Activated CD4-positive, alpha-beta T cell treated with anti-CD3 and anti-CD28 coated beads, Interleukin-10, Interleukin-2, amounts not matched to agents 100 ng/mL and 50 ng/mL, durations not matched to agents 16 hours and 8 hours (primary cell): ENCODE measurements at places on chromosomes 4 and X.

DNA sequence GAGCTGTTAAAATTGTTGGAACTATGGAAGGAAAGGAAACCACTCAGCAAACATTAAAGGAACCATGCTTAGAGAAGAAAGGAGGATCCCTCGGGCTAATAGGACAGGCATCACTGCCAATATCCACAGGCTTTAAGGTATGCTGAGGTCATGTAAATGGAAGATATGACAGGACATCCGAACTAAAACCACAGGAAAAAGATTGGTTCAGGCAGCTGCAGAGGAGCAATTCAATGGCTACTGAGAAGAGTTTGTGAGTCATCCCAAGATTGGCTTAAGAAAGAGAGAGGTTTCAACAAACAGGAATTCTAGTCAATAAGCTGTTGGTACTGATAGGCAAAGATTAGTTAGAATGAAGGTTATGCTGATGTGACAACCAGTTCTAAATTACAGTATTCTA is 106.4 kb upstream of the FAM241A start:
- DNase-seq, result no peak

DNA sequence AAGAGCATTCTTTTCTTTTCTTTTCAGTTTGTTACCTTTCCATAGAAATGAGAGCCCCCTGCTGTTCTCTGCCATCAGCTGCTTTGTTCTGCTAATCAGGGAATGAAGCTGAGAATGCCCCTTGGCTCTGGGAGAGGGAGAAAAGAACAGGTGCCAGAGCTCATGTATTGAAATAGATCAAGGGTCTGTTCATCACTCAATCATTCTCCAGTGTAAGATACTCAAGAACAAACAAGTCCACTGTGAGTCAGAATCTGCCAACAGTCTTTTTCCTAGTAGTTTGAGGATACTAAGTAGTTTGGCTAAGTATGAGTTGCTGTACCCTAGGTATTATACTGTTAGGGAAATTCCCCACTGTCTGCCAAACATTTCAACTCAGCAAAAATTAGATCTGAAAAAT is 144.3 kb downstream of the RTL3 start:
- DNase-seq, result peak; percentile 66

DNA sequence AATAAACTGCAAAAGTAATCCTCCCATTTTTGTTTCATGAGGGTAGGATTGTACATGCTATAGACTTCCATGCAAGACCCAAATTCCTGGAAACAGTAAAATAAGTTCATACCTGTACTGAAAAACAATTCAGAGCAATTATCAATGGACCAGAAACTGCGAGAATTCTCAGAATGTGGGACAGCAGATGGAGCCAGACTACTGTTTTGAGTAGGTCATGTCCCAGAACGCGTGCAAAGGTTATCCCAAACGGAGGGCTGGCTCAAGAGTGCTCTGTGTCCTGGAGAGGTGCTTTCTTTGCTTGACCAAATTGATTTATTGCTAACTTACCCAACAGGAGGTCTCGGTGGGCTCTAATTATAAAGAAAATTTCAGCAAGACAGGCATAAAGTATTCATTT is 1.7 kb upstream of the MAGEH1 start:
- DNase-seq, result no peak

DNA sequence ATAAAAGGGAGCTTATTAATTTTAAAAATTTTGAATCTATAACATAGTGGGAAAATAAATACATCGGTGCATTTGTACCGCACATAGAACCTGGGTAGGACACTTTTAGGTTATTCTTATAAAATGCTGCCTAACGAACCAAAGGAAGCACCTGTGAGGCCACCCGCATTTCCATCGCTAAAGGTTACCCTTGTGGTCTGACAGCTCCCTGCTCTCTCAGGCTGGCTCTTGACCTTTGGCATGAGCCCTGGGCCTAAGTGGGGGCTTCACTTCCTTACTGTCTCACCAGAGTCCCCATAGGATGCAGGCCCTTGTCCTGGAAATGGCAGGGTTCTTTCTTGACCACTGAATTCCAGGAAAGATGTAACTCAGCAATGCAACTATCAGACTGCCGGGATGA is 46.0 kb downstream of the HADH start:
- no peak for DNase-seq

DNA sequence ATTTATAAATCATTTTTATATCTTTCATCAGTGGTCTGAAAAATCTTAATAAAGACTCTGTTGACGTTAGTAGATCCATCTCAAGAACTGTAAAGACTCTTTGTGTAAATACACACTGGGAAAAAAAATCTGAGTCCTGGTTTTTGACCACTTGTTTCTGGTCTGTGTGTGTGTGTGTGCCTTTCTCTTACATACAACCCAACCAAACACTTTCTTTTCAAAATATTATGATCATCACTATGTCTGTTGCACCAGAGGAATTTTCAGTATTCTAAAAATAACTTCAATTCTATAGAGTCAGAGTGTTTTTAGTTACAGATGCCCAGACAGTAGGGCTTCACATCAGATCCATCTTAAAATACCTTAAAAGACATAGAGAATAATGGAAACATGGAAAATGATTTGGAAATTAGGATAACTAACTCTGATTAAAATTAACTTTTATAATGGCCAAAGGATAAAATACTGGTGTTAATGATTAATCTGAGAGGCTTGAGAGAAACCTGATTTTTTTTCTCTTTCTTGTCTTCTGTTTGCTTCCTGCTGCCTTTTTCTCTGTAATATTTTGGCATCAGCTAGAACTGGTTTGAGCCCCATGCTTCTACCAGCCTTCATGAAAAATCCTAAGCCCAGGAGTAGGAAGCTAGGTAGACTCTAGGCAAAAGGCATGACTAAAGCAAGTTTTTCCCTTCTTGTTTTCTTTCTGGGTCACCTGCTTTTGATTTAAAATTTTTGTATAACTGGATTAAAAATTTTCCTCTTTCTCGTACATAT is 99.7 kb downstream of the ATXN3L start:
- DNase-seq, result no peak

DNA sequence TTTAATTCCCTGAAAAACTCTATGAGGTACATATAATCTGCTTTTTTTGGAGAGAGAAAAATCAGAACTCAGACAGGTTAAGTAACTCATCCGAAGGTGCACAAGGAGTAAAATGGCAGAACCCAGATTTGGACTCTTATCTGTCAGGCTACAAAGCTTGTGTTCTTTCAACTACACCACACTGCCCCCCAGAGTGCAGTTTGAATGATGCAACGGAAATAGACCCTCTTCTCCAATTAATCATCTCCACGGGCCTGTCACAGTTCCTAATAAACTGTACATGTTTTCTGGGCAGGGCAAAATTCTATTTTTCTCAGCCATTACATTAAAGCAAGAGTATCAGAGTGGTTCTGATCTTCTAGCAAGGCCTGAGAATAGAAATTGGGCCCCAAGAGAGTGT is 35.3 kb upstream of the DCX start:
- DNase-seq, result peak; percentile 38

- DNase-seq, result peak; percentile 56
Measured at GRCh38 chrX:118847676-118848075, 24.1 kb downstream of the ZCCHC12 start.

- DNase-seq, result peak; percentile 6
Measured at GRCh38 chr4:56683455-56683854, 2.4 kb upstream of the HOPX start.

- no peak for DNase-seq
Measured at GRCh38 chrX:134368126-134368525, 91.8 kb upstream of the HPRT1 start.

DNA sequence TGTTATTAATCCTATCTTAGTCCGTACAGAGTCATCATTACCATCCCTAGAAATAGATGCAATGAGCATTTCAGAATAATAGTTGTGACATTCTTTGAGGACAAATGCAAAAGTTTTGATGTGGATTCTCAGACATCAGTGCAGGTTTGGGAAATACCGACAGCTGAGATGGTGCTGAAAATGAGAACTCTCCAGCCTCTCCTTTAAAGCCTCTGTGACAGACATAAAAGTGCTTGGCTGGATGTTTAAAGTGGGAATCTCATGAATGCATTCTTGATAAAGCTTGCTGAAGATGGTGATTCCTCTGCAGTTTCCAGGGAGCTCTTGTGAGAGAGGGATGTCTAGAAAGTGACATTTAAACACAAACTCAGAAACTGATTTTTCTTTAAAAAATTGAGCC is 35.0 kb upstream of the SLC7A11 start:
- DNase-seq, result no peak

GRCh38 chr4:143406523-143406922 is 69.8 kb downstream of the GAB1 start:
- no peak for DNase-seq

DNA sequence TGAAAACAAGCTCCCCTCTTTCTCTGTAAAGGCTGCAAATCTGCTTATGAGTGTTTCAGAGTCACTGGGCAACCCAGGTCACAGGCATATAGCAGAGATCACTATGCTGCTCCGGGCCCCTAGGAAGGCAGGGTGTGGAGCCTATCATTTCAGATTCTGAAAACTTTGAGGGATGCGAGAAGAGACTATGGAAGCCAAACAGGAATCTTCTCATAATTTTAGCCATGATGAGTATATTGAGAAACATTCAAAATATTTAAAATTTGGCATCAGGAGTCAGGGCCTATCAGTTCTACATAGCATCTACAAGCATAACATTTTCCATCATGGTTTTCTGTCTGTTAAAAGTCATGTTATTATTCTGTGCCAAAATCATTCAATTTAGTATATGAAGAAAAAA is 61.7 kb upstream of the ATXN3L start:
- no peak for DNase-seq

DNA sequence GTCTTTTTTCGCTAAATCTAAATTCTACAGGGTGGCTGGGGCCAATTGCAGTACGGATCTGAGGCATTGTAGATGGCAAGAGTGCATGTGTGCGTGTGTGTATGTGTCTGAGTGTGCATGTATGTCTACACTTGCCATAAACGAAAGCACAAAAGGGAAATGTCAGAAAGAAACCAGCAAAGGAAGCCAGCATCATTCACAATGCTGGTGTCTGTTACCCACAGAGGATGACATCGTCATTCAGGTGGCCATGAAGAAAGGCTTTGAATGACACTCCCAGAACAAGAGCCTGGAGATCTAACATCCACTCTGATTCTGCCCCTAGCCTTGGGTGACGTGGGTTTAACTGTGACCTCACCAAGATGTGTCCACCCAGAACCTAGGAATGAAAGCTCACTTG is 124.6 kb downstream of the DHRSX start:
- peak; percentile 16 for DNase-seq

GRCh38 chr4:96599752-96600151 is 759.9 kb downstream of the PDHA2 start:
- no peak for DNase-seq

- DNase-seq, result no peak
Measured at GRCh38 chr4:113945906-113946305, 33.5 kb downstream of the ARSJ start.

DNA sequence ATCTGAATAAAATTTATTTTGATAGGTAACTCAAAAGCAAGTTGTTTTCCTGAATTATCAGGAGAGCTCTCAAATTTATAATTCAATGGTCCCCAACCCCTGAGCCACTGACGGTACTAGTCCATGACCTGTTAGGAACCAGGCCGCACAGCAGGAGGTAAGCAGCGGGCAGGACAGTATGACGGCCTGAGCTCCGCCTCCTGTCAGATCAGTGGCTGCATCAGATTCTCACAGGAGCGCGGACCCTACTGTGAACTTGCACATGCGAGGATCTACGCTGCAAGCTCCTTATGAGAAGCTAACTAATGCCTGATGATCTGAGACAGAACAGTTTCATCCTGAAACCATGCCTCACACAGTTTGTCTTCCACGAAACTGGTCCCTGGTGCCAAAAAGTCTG is 37.9 kb upstream of the SEC24B start:
- DNase-seq, result no peak

GRCh38 chrX:103157496-103158316 is 57.2 kb upstream of the BEX4 start:
- peak; percentile 35 for DNase-seq

DNA sequence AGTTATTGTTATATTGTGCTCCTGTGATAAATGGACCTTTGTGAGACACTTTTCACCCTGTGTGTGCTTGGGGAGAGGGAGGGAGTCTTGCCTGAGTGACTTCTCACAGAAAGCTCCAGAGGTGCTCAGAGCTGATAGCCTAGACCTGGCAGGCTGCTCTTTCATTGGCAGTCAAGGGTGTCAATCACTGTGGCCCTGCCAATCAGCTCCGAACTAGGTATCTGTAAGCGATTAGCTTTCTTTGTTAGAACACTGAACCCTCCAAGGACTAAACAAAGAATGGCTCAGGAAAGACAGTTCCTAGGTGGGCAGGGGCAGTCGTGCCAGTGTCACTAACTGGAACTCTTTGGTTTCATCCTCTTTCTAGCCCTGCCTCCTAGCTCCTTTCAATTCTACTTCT is 2.7 kb upstream of the NALF2 start:
- DNase-seq, result peak; percentile 11

- DNase-seq, result no peak
Measured at GRCh38 chr4:32172761-32173160, 1452.6 kb downstream of the PCDH7 start.

DNA sequence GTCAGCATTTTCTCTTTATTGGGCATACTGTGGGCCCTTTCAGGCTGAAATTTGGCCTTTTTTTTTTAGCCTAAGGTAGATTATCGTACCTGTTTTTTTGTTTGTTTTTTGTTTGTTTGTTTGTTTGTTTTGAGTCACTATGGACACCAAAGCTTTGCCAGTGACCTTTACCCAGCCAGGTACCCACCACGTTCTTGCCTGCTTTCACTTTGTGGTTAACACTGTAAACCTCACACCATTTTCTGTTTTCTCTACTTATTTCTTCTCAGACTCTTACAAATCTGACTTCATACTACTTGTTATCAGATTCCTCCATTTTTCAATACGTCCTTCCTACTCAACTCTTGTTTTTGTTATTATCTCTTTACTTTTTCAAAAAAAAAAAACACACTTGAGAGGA is 81.5 kb downstream of the ZNF674 start:
- peak; percentile 8 for DNase-seq

- no peak for DNase-seq
Measured at GRCh38 chr4:165369522-165369921, 9.3 kb upstream of the CPE start.

GRCh38 chrX:39996536-39996935 is 101.2 kb downstream of the BCOR start:
- no peak for DNase-seq

GRCh38 chr4:172975651-172976229 is 192.9 kb upstream of the GALNT7 start:
- no peak for DNase-seq

- no peak for DNase-seq
Measured at GRCh38 chr4:149932188-149932587, 116.5 kb upstream of the IQCM start.

DNA sequence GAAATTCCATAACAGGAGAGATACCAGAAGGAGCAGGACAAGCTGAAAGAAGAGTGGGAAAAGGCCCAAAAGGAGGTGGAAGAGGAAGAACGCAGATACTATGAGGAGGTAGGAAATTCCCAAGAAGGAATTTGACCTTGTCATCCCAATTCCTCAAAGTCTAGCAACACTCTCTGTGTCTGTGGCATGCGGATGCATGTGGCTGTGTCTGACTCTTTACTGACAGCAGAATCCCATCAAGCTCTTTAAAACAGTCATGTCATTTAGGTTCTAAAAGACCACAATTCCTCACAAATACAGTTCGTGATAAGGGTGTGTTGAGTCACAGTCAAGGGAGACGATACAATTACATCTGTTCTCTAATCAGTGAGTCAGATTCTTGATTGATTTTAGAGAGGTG is 68.5 kb downstream of the PHOX2B start:
- DNase-seq, result no peak
